Activated T-cell treated with anti-CD3 and anti-CD28 coated beads, Interleukin-2, amount 50 U/mL, for 24 hours (primary cell): ENCODE measurements at places on chromosomes 6 and 20.

- no peak for DNase-seq
- no peaks in the 10 kb centered on the region for H3K4me1 ChIP-seq
- no peaks in the 10 kb centered on the region for H3K36me3 ChIP-seq
Measured at GRCh38 chr20:7637184-7637583, 303.1 kb downstream of the HAO1 start.

DNA sequence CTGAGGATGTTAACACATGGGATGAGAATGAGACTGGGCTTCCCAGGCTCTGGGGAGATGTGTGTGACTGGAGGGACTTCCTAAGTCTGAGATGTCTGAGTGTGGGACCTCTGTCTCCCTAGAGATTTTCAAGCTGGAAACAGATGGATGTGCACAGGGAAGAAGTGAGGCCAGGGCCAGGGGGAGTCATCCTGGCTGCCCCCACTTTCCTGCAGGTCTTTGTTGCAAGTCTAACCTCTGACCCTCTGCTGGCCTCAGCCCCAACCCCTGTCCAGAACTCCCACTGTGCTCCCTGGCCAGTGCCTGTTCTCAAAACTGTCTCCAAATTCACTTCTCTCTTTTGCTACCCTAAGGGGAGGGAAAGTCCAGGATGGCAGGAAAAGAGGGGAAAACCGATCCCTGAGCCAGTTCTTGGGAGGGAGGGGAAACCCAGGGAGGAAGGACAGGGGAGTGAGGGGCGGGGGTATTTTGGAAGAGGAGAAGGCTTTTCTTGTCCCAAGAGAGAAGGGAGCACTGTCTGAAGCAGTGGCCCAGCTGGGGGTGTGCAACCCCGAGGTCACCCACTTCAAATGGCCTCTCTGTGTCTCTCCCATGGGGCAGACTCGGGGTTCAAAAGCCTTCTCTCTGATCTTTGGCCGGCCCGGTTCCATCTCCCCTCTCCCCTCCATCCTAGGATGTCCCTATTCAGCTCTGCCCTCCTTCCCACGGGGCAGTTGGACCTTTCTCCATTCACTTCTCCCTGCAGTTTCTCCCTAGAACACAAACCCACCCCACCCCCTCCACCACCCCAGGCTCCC lies 3.1 kb downstream of the PPP1R18 start:
- H3K4me1 ChIP-seq: peaks cover 37% of the 10 kb centered on the region
- H3K4me3 ChIP-seq: peak overlapping the region; percentile 94
- H3K36me3 ChIP-seq: peaks cover 93% of the 10 kb centered on the region
- DNase-seq: no peak
- no peaks in the 10 kb centered on the region for H3K27me3 ChIP-seq

DNA sequence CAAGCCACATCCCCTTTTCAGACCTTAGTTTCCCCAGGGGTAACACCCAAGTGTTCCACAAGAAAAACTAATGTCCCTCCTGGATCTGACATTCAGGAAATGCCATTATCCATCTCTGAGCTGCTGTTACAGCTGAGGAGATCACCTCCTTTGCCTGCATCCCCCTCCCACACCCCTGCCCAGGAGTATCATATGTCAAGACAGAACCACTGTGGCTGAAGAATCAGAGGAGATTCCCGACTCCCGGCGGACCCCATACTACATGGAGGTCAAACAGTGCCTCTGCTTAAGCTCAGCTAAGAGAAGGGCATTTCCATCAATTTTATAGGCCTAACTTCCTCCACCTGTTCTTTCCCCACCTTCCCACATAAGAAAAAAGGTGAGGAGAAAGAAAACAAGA lies 36.8 kb upstream of the LRFN2 start:
- H3K4me3 ChIP-seq: no peak overlapping the region
- DNase-seq: no peak
- no peaks in the 10 kb centered on the region for H3K36me3 ChIP-seq
- no peak overlapping the region for H3K27ac ChIP-seq
- H3K27me3 ChIP-seq: peaks cover 14% of the 10 kb centered on the region

DNA sequence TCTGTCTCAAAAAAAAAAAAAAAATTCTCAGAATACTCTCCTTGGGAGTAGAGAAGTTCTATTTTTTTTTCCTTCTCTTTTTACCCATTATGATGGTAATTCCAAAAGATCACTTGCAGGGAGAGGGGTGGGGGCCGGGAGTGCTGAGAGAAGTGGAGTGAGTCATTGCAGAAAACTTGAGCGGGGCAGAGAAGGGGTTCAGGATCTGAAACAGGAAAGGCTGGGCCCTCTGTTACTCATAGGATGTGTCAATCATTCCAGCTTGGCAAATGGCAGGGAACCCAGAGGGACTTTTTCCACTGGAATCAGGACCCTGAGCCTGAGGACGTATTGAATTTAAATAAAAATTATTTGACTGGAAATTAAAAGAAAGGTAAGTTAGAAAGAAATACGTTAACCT lies 111.4 kb upstream of the ARMC2 start:
- peaks cover 6% of the 10 kb centered on the region for H3K4me1 ChIP-seq
- no peak for DNase-seq
- no peak overlapping the region for H3K27ac ChIP-seq
- no peaks in the 10 kb centered on the region for H3K36me3 ChIP-seq

DNA sequence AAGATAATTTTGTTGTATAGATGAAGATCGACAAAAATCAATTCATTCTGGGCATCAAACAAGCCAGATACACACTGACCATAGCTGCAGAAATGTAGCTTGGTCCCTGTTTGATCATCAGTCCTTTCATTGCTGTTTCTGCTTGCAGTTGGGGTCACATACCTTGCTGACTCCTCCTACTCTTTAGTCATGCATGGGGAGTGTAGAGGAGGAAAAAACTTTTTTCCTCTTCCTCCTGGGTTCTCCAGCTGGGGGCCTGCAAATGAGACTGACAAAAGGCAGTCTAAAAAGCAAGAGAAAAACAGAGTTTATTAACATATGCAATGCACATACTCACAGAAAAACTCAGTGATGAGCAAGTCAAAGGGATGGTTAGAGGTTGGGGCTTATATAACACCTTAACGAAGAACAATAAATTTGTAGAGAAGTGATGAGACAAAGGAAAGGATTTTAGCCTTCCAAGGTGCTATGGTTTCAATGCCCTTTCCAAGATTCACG lies 105.8 kb downstream of the QRSL1 start:
- H3K4me3 ChIP-seq: no peak overlapping the region
- DNase-seq: no peak
- no peaks in the 10 kb centered on the region for H3K4me1 ChIP-seq
- H3K36me3 ChIP-seq: no peaks in the 10 kb centered on the region
- H3K27me3 ChIP-seq: peaks cover 20% of the 10 kb centered on the region
- no peak overlapping the region for H3K27ac ChIP-seq

- DNase-seq: no peak
- peak overlapping the region; percentile 16 for H3K27ac ChIP-seq
- H3K36me3 ChIP-seq: peaks cover 8% of the 10 kb centered on the region
- no peaks in the 10 kb centered on the region for H3K27me3 ChIP-seq
- no peak overlapping the region for H3K4me3 ChIP-seq
Measured at GRCh38 chr6:42280966-42281533, 63.4 kb upstream of the MRPS10 start.

DNA sequence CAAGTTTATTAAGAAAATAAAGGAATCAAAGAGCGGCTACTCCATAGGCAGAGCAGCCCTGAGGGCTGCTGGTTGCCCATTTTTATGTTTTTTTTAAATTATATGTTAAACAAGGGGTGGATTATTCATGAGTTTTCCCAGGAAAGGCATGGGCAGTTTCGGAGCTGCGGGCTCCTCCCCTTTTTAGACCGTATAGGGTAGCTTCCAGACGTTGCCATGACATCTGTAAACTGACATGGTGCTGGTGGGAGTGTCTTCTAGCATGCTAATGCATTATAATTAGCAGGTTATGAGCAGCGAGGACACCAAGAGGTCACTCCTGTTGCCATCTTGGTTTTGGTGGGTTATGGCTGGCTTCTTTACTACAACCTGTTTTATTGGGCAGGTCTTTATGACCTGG lies 301.8 kb downstream of the TFAP2C start:
- peaks cover 68% of the 10 kb centered on the region for H3K27me3 ChIP-seq
- H3K4me3 ChIP-seq: no peak overlapping the region
- H3K36me3 ChIP-seq: no peaks in the 10 kb centered on the region
- H3K4me1 ChIP-seq: peaks cover under 1% of the 10 kb centered on the region
- DNase-seq: no peak
- no peak overlapping the region for H3K27ac ChIP-seq

DNA sequence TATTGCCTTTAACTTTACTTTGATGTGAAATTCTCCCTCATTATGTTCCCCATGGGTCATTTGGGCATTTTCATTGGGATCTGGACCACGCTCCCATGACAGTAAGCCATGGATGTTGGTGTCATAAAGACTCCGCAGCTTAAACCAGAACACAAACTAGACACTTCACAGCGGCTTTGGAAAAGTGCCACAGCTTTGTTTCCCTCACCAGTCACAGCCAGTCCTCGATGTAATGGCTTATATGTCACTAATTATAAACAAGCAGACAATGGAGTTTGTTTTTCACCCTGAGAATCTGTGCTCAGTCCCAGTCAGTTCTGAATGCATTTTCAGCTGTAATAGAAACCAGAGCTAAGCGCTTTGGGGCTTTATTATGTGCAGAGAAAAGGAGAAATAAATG lies 23.2 kb upstream of the DAAM2 start:
- no peaks in the 10 kb centered on the region for H3K4me1 ChIP-seq
- peaks cover 18% of the 10 kb centered on the region for H3K27me3 ChIP-seq
- no peak overlapping the region for H3K27ac ChIP-seq
- DNase-seq: no peak
- no peak overlapping the region for H3K4me3 ChIP-seq

GRCh38 chr6:33768644-33769120 lies 20.2 kb downstream of the LEMD2 start:
- H3K27me3 ChIP-seq: peaks cover 10% of the 10 kb centered on the region
- peak overlapping the region; percentile 51 for H3K27ac ChIP-seq
- peaks cover 11% of the 10 kb centered on the region for H3K4me1 ChIP-seq
- peaks cover 19% of the 10 kb centered on the region for H3K36me3 ChIP-seq
- peak; percentile 83 for DNase-seq

DNA sequence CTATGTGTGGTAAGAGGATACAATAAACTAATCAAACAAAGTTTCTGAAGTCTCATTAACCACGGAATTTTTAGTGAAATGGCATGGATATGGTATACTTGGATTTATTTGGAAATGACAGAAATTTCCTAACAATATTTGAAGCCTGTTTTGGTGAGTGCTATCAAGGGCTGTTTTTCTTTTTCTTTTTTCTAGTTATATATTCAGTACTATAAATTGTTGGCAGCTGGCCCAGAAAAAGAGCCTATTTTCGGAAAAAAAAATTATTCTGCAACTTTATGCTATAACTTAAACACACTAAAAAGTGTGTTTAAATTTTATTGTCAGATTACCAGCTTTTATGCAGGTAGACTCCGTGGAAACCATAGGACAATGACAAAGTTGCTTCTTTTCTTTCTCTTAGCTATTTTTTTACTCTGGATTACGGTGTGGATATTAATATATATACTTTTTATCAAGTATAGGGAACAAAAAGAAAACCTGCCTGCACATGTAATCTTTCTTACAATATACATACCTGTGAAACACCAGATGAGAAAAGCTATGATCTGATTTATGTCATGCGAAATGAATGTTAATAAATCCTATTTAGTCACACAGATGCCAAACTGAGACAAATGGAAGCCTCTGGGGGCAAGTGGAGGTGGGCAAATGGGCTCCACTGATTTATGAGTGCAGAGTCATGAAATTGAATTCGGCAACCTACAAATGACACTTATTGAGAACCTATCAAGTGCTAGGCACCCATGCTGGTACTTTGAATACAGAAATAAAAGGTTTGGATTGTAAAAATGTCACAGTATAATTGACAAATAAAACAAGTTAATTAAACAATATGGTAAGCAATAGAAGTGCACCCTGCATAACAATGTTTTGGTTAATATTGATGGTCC lies 919.5 kb upstream of the FLRT3 start:
- H3K27me3 ChIP-seq: no peaks in the 10 kb centered on the region
- no peak overlapping the region for H3K27ac ChIP-seq
- DNase-seq: no peak
- H3K36me3 ChIP-seq: no peaks in the 10 kb centered on the region

GRCh38 chr20:380763-381580 lies 412 bp downstream of the TRIB3 start:
- H3K27me3 ChIP-seq: no peaks in the 10 kb centered on the region
- H3K4me1 ChIP-seq: peaks cover 27% of the 10 kb centered on the region
- H3K4me3 ChIP-seq: peak overlapping the region; percentile 89
- peak; percentile 85 for DNase-seq
- peaks cover 26% of the 10 kb centered on the region for H3K36me3 ChIP-seq
- H3K27ac ChIP-seq: peak overlapping the region; percentile 93

- no peaks in the 10 kb centered on the region for H3K4me1 ChIP-seq
- no peak overlapping the region for H3K4me3 ChIP-seq
- no peaks in the 10 kb centered on the region for H3K27me3 ChIP-seq
Measured at GRCh38 chr6:78525976-78526375, 341.4 kb upstream of the IRAK1BP1 start.

DNA sequence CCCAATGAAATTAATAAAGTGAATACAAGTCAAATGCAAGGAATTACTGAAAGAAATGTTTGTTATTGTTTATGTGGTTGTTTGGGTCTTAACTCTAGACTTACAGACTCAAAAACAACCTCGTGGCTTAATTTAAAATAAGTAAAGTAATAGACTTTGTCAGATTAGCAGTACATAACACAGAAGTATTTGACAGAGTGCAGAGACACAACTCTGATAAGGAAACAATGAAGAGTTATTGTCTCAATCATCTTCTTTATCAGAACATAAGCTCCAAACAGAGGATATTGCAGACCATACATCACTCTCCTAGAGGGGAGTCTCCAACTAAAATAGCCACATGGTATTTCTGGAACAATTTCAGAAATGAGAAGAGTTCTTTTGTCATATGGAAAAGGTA lies 487.7 kb upstream of the HS3ST5 start:
- no peak for DNase-seq
- no peaks in the 10 kb centered on the region for H3K27me3 ChIP-seq
- no peaks in the 10 kb centered on the region for H3K36me3 ChIP-seq
- H3K4me3 ChIP-seq: no peak overlapping the region
- H3K27ac ChIP-seq: no peak overlapping the region

DNA sequence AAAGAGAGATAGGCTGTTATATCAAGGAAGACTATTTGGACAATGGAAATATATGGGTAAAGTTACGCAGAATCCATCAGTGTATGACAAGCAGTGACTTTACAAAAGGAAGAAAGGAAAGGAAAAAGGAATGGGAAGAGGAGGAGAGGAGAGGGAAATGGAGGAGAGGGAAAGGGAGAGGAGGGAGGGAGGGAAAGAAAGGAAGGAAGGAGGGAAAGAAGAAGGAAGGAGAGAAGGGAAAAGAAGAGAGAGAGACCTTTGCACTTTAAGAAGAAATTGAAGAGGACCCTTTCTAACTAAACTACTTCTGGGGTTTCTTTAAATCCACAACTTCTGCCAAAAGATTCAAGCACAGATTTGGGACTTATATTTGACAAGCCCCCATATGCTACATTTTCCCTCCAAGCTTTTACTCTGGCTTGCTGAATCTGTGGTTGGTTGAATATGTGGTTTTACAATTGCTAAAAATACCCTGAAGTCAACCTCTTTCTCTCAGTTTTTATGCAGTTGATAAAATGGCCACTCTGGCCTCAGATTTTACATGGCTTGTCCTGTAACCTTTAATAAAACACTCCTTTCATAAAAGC lies 120.8 kb upstream of the RAB32 start:
- DNase-seq: no peak
- H3K4me1 ChIP-seq: no peaks in the 10 kb centered on the region
- H3K27ac ChIP-seq: no peak overlapping the region
- H3K27me3 ChIP-seq: no peaks in the 10 kb centered on the region
- H3K36me3 ChIP-seq: no peaks in the 10 kb centered on the region

GRCh38 chr20:9203081-9203447 lies 134.2 kb downstream of the PLCB4 start:
- H3K27me3 ChIP-seq: no peaks in the 10 kb centered on the region
- no peak overlapping the region for H3K27ac ChIP-seq
- no peaks in the 10 kb centered on the region for H3K4me1 ChIP-seq
- no peak overlapping the region for H3K4me3 ChIP-seq
